ENCODE measurements at places on chromosomes 12 and 14.

DNA sequence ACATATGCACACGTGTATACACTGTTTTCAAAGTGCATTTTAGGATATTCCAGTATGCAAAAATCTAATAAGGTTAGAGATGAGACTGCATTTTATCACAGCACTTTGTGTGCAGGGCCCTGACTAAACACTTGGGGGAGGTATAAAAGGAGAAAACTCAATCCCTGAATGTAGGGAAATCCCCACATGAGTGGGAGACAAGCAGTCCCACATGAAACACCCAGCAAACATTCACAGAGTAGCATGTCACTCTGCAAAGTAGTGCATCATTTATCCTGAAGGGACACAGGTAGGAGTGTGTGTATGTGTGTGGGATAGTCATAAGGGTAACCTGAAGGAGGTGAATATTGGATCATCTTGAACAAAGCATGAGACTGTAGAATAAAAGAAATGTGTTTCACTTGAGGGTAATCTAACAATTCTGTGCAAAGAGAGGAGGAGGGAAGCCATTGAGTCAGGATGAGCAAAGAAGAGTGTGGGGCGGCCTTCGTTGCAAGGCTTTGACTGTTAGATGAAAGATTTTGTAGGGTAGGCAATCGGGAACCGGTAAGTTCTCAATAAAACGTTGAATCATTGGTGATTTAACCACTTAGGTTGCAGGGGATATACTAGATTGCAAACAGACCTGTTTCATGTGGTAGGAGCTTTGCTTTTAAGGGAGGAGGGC lies 2.9 kb downstream of the PRPF40B start:
- DNase-seq = no peak

- no peak for DNase-seq
Measured at GRCh38 chr12:14211947-14212387, 153.5 kb upstream of the ATF7IP start.

DNA sequence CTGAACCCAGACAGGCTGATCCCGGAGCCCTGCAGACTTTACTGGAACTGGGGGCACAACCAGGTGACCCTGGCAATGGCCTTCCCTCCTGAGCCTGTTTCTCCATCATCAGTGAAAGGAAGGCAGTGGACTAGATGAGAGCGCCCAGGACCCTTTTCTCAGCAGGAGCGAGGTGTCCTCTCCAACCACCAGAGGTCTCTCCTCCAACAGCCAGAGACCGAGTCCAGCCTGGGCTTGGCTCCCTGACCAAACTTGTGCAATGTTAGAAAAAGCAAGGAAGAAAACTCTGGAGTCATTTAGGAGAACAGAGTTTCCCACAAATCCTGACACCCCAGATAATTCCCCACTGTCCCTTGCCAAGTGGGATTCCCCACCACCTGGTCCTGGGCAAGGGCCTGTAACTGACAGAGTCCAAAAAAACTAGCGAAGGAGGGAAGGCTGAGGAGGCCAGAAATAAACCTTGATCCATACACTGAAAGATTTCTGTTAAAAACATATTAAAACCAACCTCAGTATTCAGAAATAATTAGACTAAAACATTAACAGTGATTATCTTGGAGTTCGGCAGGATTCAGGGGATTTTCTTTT lies 9.0 kb downstream of the RPS6KL1 start:
- no peak for DNase-seq

DNA sequence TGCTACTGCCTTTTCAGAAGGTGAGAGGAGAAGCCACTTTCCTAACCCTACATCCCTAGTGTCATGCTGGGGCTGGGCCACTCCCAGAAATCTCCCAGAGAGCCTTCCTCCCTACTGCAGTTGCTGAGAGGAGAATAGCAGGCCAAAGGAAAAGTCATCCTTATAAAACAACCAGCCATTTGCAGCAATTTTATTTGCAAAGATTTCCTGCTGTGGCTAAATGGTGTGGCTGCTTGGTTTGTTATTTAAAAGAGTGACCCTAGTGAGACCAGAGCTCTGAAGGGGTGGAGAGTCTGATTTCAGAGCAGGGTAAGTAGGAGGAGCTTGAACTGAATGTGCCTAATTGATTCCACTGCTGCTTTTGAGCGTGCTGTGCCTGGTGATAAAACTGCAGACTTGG lies 232.0 kb downstream of the GRIN2B start:
- DNase-seq = no peak

- no peak for DNase-seq
Measured at GRCh38 chr14:36884049-36884448, 222.4 kb downstream of the PAX9 start.

DNA sequence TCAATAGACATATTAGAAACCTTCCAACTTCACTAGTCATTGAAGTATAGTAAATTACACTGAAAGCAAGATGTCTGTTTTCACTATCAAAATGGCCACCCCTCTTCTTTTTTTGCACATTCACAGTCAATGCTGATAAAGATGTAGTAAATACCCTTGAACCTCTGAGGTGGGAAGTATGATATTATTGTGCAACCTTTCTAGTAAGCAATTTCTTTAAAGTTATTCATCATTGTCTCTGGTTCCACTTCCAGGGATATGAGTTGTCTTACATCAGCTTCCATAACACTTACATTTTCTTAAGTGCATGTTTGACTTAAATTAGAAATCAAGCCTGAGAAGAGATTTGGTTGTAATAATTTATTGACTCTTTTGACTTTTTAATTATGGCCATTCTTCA lies 453.9 kb upstream of the MGAT4C start:
- no peak for DNase-seq
